Fibroblast of the conjunctiva (primary cell): ENCODE measurements at places on chromosomes 5 and 9.
A peak's percentile ranks its signal among the peaks of the same experiment; 100 is the strongest.

DNA sequence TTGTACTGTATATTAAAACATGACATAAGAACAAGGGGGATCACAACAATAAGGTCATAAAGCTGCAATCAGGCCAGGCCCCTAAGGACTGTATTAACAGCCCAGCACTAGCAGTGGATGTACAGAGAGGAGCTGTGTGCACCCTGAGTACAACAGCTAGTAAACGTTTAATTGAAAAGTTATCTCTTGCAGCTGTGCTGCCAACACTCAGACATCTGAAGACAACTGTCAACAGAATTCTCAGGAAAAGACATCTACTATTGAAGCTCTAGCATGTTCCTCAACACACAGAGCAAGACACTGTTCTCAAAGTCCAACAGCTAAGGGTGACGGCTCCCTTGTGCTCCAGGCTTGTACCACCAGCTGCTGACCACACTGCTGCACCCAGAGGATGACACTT lies 199.6 kb downstream of the DCP2 start:
- no peak for DNase-seq

DNA sequence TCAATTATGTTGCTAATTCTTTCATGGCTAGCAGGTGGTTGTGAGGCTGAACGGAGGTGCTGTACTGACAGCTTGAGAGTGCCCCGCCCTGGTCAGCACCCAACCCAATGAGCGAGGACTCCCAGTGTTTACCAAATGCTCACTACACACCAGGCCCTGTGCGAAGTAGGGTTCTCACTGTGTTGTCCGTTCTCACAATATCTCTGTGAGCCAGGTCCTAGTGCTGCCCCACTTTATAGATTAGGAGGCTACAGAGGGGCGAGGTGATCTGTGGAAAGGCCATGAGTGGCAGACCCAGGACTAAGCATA lies 28.2 kb downstream of the COL15A1 start:
- no peak for DNase-seq

DNA sequence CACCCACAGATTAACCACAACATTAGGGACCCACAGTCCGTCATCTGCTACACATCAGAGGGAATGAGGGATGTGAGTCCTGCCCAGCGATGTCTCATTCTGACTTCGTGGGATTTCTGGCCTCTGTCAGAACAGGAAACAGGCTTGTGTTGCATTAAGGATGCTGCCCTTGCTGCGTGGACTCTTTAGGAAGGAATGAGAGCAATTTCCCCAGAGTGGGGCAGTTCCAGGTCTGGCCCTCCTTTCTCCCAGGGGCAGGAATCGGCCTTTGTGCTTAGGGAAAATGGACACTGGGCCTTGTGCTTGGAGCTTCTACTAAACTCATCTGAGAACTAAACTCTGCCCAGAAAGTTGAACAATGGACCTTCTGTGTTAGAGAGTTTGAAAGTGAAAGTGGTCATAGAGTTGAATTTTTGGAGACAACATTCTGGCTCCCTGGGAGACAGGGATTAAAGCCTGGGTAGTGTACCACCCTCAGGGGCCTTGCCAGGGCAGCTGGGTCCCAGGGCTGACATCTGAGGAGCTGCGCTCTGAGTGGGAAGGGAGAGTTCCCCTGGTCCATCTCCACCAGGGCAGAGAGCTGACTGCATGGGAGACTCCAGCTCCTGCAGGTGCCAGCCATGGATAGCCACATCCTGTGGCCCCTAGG lies 37.8 kb upstream of the S1PR3 start:
- DNase-seq: no peak

GRCh38 chr5:60993425-60993824 lies 48.4 kb downstream of the NDUFAF2 start:
- no peak for DNase-seq

DNA sequence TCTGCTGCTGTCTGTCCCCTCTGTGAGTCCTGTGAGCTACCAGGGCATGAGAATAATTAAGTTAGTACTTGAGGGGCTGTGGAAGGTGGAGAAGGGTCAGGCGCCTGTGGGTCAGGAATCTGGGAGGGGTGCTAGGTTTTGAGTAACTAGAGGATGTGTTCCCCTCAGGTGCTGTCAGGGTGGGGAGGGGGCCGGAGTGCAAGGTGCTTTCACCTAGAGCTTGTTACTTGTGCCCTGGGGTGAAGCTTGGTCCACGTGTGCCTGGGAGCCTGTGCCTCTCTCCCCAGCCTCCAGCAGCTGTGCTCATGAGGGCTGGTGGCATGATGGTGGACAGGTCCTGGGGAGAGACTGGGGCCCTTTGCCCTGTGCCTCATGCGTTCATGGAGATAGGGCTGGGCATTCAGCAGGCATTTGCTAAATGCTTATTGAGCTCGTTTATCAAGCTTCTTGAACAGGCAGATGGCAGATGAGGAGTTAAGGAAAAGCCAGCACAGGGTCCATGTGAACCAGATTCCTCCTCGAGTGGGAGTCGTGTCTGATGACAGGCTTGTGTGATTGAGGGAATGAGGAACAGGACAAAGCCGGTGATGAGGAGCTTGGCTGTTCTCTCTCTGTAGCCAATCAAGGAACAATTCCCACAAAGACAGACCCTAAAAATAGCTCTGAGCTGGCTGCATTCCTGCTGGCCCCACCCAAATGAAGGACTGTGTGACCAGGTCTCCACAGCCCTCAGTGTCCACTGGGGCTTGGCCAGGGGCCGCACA lies 40.9 kb downstream of the CACNA1B start:
- DNase-seq: no peak

- no peak for DNase-seq
Observed at GRCh38 chr9:138061631-138062030, 184.0 kb downstream of the CACNA1B start.

GRCh38 chr9:125757834-125758233 lies 10.7 kb downstream of the PBX3 start:
- no peak for DNase-seq

- DNase-seq: no peak
Observed at GRCh38 chr5:143737062-143737461, 74.9 kb upstream of the HMHB1 start.

GRCh38 chr5:98468188-98468869 lies 305.1 kb upstream of the RGMB start:
- peak; percentile 81 for DNase-seq

DNA sequence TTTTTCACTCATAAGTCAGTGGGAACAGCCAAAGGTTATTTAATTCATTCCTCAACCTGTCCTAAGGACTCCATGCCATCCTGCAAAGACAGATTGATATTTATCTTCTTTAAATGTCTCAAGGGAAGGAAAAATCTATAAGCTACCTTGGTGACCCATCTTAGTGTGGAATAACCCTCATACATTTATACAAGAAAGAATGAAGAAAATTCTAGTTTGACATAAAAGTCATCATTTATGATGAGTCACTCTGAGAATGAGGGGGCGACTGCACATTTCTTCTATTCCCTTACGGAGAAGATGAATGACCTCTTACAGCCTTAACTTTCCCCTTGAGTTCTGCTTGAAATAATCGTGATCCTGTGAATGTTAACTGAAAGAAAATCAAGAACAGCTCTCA lies 26.8 kb upstream of the NUDT12 start:
- DNase-seq: peak; percentile 2

- DNase-seq: no peak
Observed at GRCh38 chr5:32654427-32654826, 56.7 kb upstream of the NPR3 start.

GRCh38 chr9:14379280-14379679 lies 65.3 kb upstream of the NFIB start:
- no peak for DNase-seq

- DNase-seq: peak; percentile 10
Observed at GRCh38 chr9:79610791-79611614, 39.2 kb downstream of the TLE4 start.

DNA sequence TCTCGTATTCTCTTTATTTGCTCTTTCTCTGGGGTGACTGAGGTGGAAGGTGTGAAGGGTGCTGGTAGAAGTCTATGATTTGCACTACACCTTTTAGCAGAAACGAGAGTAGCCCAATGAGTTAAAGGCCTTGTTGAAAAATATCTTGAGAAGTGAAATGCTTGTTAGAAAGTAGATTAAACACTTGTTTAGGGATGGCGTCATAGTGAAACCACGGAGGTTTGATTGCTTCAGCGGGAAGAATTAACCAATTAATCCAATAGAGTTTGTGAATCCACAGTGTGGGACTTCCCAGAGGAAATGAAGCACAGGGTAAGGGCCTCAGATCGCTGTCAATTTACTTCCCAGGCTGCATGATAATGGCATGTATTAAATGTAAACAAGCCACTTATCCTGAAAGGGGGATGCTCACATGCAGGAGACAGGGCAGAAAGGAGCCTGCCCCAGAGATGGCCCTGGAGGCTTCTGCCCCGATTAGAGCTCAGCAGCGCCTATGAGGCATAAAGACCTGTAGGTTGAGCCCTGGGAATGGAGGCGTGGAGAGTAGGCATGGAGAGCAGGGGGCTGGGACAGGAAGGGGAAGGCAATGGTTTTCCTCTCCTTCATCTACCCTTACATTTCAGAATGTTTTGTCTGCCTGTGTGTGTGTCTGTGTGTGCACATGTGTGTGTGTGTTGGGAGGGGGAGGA lies 1.5 kb downstream of the FAM170A start:
- DNase-seq: no peak

DNA sequence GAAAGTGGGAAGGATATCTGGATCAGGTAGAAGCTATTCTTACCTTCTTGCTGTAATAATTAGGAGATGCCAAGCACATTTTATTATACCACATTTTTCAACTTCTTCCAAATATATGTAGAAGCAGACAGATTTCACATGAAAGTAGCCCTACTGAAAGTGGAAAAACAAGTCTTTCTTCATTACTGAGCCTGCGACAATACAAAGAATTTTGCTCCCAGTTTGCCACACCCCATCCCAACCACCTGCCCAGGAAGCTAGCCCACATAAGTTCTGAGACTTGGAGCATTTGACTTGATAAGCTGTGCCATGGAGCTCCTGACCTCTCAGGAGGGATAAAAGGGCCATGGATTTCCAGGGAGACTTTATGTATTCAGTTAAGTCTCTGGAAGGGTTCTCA lies 249.1 kb upstream of the ADCY2 start:
- DNase-seq: no peak

- DNase-seq: no peak
Observed at GRCh38 chr5:127417528-127417927, 99.9 kb upstream of the PRRC1 start.

- DNase-seq: no peak
Observed at GRCh38 chr5:42570966-42571960, 148.0 kb downstream of the GHR start.

- no peak for DNase-seq
Observed at GRCh38 chr5:142630927-142631539, 54.9 kb downstream of the FGF1 start.

- DNase-seq: no peak
Observed at GRCh38 chr5:170497311-170498038, 6.3 kb upstream of the KCNIP1 start.

GRCh38 chr5:168895295-168896071 lies 316.3 kb upstream of the PANK3 start:
- no peak for DNase-seq

DNA sequence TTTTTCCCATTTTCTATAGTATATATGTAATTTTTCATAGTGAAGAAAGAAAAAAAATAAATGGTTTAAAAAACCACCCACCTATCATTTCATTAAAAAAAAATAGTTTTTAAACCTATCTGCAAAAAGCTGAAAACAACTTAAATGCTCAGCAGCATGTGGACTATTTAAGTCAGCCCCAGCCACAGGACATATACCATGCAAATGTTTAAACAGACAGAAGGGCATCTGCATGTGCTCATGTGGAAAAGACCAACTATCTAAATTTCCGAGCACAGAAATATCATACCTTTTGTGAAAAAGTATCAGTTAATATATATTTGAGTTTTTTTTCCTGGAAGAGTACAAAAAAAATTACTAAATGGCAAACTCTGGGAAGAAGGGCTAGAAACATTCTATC lies 143.4 kb downstream of the EPB41L4A start:
- no peak for DNase-seq

DNA sequence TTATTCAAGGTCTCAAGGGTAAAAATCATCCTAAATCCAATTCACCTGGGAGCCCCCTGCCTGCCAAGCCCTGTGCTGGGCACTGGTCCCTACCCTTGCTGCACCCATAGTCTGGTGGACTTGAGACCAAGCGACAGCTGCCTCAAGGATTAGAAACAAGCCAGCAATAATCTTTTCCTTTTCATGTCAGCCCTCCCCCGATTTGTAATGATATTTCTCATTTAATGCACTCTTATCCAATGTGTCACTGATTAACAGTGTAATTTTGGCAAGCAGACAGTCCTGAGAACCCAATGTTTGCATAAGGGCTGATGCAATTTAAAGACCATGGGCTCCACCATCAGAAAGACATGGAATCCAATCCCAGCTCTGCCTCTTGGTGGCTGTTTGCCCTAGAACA lies 108.9 kb downstream of the ACTL7B start:
- peak; percentile 33 for DNase-seq

DNA sequence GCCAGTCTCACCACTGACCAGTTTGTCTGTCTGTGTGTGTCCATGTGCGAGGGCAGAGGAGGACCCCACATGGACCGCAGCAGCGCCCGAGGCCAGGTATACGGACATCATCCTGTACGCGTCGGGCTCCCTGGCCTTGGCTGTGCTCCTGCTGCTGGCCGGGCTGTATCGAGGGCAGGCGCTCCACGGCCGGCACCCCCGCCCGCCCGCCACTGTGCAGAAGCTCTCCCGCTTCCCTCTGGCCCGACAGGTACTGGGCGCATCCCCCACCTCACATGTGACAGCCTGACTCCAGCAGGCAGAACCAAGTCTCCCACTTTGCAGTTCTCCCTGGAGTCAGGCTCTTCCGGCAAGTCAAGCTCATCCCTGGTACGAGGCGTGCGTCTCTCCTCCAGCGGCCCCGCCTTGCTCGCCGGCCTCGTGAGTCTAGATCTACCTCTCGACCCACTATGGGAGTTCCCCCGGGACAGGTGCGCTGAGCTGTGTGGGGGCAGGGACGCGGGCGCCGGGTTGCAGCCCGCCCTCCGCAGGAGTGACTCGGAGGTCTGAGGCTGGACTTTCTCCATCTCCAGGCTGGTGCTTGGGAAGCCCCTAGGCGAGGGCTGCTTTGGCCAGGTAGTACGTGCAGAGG lies 6.5 kb downstream of the FGFR4 start:
- DNase-seq: no peak

DNA sequence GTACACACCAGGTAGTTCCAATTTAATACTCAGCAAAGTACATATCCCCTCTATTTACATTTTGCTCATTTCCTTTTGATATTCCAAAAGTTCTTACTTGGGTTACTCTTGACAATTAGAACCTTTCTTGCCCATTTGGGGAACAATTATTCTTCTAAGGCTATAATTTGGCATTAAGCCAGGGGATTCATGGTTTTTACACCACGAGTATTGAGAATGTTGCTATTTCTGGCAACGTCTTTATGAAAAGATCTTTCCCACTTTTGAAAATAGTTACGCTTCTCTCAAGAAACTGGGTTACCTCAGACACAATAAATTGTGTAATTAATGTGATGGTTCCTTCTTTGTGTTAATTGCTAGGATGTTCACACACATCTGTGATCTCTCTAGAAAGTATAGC lies 11.5 kb upstream of the CAAP1 start:
- DNase-seq: no peak

GRCh38 chr5:83701886-83702285 lies 18.8 kb downstream of the HAPLN1 start:
- DNase-seq: no peak
